Activated T-helper 1 cell treated with anti-CD3 and anti-CD28 coated beads, Interleukin-12 subunit alpha, Interleukin-12 subunit beta, Interleukin-2, Interleukin-4 antibody, amounts not matched to agents 30 ng/mL and 10 ng/mL and 1 ng/mL, durations not matched to agents 14 hours and 24 hours and 36 hours (primary cell): ENCODE measurements at places on chromosomes 1 and 21. TPM values are rescaled to one million over a fixed set of nuclear protein-coding genes. Genes with fewer than 3 reads are reported as not detected.

GRCh38 chr1:77783141-77783540 is 3.7 kb downstream of the MIGA1 start:
- DNase-seq: no peak

DNA sequence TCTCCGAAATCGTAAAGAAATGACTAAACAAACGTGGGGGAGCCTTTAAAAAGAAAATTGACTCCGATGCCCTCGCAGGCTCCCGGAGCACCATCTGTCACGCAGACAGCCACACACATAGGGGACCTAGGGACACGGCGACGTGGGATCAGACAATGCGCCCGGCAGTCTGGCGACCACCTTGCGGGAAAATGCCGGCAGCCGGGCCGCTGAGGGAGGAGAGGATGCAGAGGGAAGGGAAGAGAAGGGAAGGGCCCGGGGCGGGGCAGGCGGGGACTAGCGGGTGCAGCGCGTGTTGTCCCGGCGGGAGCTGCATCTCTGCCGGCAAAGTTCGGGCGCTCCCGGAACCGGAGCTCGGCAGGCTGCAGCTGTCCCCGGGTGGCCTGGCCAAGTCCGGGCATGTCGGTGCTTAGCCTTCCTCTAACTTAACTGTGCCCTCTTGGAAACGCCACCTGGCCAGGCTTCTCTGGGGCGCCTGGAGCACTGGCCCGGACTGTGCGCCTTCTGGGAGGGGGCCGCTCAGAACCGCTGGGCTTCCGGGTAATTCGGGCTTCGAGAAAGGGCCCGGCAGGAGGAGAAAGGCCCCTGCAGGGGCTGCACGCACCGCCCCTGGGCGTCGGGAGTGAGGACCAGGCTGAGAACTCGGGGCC is 1.8 kb downstream of the NHLH2 start:
- no peak for DNase-seq

- no peak for DNase-seq
Observed at GRCh38 chr1:218383681-218384080, 38.5 kb downstream of the TGFB2 start.

GRCh38 chr1:51973587-51974474 is 16.7 kb downstream of the RAB3B start:
- no peak for DNase-seq

The C1orf21 gene
- 1.8 and 4.1 TPM in 2 replicates for total RNA-seq
